Hematopoietic multipotent progenitor cell treated with erythropoietin and hydrocortisone succinate and interleukin-3 and kit ligand, for 6 days (in vitro differentiated cells): ENCODE measurements at places on chromosomes 1 and 21.

DNA sequence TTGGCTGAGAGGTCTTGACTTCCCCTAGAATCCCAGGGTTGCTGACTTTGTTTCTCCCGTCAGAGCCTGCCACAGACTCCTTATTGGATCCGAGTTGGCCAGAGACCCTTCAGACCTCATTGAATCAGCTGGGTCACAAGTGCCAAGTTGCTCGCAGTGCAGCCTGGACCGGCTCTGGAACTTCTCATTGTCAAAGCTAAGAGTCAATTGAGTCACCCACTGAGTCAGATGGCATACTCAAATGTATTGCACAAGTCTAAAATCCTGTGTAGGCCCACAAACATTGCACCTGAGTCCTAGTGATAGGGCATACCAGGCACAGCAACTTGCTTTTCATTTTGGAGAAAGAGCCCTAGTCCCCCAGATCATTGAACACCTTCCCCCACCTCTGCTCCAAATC is 20.4 kb upstream of the SCAF4 start:
- no peak for DNase-seq

- DNase-seq = no peak
Observed at GRCh38 chr1:172929006-172929405, 121.7 kb downstream of the TNFSF18 start.

GRCh38 chr1:110152133-110152785 is 2.0 kb downstream of the SLC6A17 start:
- no peak for DNase-seq

DNA sequence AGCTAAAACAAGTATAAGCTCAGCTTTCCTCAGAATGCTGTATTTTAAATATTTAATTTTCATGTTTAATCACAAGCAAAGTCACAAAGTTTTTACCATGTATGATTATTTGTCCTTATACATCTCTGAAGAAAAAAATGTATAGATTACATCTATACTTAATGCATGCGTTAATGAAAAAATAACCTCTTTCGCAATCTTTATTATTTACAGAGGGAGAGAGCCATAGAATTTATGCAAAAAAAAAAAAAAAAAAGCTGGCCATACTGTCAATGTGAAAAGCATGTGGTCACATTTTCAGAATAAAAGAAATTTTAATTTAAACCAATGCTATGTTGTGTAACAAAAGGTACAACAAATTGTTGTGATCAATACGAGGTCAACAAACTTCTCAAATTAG is 148.2 kb downstream of the AKT3 start:
- no peak for DNase-seq

DNA sequence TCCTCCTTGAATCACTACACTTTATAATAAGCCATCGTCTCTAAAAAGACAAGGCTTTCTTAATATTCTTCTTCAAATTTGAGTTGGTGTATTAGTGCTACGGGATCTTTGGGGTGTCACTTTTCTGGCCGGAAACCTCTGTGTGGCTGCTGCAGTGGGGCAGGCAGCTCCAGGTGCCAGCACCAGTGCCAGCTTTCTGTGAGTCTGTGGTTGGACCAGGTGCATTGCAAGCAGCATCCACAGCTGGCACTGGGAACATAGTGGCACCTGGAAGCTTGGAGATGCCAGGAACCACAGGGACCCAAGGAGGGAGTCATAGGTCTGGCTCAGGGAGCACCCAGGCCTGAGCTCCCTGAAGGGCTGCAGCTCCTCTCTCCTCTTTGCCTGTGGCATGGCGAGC is 111.8 kb upstream of the RUNX3 start:
- DNase-seq = no peak

- DNase-seq = no peak
Observed at GRCh38 chr1:231020139-231020601, 19.9 kb downstream of the FAM89A start.

DNA sequence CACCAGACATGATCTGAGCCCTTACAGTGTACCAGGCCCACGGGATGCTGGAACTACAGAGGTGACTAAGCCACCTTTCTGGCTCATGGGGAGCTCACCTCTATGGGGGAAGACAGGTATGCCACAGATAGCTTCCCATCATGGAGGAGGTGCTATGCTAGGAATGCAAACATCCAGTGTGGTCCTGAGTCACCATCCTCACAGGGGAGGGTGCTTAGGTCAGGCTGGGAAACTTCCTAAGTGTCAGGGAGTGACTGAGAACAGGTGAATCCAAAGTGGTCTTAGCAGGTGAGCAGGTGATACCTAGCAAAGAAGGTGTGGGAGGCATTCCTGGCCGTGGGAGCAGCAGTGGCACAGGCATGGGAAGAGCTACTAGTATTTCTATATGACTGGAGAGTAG is 8.6 kb upstream of the RASSF5 start:
- DNase-seq = no peak
